ENCODE measurements at places on chromosomes 4 and X. TPM values are rescaled to one million over a fixed set of nuclear protein-coding genes. Genes with fewer than 3 reads are reported as not detected.

DNA sequence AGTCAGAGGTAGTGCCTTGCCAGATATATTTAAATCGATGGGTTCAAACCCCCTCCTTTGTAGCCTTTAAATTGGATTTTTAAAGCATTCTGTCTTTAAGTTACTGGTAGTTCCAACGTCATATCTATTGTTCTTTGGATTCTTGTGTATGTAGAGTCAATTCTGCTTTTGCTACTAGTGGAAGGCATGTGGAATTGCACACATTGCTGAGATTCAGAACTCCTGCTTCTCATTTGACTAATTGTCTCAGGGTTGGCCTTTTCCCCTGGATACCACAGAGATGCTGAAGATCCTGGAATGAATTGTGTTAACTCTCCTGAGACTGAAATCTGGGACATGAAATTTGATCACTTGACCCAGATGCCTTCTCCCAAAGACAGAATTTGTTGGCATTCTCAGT lies 328.3 kb upstream of the RPS6KA3 start:
- DNase-seq = no peak

GRCh38 chr4:107131295-107131694 lies 95.2 kb upstream of the DKK2 start:
- no peak for DNase-seq

DNA sequence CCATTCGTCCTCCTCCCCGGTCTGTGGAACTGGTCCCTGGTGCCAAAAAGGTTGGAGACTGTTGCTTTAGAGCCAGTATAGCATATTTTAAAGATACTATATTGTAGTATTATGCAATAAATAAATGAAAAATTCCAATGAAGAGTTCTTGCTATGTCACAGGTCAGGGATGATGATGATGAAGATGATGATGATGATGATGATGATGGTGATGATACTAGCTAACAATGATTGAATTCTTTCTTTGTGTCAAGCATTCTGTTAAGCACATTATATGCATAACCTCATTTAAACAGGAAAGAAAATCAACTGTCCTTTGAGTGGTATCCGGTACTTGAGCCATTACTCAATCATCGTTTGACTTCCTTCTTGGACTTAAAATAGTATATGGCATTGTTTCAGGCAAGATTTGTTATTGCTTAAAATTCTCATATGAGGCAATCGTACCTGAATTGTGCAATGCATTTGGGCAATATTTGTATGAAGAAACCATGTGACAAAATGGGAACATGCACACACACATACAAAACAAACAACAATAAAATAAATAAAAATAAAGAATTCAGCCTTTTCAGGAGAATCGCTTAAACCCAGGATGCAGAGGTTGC lies 22.8 kb upstream of the TLR2 start:
- DNase-seq = no peak

DNA sequence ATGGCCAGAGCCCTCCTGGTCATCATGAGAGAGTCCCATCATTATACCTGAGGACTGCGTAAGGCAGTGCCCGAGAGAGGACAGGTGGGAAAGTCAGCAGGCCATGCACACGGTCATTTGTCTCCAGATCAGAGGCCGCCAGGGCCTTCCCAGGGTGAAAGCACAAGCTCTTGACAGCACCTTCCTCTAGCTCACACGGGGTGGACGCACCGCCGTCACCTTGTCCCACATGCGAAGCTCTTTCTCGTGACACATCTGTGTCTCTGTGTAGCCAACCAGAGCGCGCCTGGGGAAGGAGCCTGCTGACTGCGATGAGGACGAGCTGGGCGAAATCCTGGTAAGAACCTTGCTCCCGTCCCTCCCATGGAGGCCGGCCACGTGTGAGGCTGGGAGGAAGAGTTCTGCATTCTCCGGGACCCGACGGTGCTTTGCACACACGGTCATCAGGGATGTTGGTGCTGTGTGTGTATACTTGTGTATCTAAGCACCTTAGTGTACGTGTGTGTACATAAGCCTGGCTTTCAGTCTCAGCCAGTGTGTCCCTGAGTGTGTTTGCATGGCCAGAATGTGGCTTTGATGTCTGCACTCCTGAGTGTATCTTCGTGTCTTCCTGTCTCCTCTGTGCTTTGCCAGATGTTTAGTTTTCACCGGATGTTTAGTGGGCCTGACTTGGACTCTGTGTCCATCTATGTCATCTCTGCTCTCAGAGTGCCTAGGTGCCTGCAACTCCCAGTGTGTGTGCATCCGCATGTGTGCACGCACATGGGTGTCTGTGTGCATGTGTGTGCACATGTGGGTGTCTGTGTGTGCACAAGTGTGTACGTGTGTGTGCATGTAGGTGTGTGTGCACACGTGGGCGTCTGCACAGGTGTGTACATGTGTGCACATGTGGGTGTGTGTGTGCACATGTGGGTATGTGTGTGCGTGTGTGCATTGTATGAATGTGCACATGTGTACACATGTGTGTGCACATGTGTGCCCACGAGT lies 15.1 kb downstream of the ATP5ME start:
- DNase-seq = no peak

GRCh38 chr4:41575207-41575606 lies 37.2 kb downstream of the LIMCH1 start:
- DNase-seq = no peak

GRCh38 chr4:170242471-170242870 lies 152.7 kb upstream of the AADAT start:
- DNase-seq = no peak

GRCh38 chr4:171847751-171848150 lies 34.5 kb downstream of the GALNTL6 start:
- DNase-seq = no peak

DNA sequence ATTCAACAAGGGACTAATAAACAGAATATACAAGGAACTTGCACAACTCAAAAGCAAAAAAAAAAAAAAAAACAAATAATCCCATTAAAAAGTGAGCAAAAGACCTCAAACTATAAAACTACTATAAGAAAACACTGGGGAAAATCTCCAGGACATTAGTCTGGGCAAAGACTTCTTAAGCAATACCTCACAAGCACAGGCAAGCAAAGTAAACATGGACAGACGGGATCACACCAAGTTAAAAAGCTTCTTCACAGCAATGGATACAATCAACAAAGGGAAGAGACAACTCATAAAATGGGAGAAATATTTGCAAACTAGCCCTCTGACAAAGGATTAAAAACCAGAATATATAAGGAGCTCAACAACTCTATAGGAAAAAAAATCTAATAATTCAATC lies 17.1 kb upstream of the BMP15 start:
- DNase-seq = no peak

DNA sequence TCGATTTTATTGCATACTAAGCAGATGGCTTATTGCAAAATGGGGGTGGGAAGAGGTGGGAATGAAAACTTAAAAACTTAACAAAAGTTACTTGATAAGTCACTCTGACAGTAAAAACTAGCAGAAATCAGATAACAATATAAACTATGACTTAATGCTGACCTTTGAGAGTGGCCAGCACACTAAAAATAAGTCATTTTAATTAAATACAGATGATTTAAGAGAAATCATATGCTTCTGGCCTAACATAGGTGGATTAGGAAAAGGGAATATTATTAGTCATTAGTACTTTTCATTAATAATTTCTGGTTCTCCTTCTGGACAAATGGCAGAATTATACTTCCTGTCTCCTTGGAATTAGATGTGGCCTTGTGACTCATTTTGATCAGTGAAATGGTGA lies 756.7 kb downstream of the PCDH19 start:
- no peak for DNase-seq

- no peak for DNase-seq
Measured at GRCh38 chrX:5748586-5749150, 480.0 kb downstream of the NLGN4X start.

GRCh38 chr4:86967073-86967472 lies 32.3 kb downstream of the AFF1 start:
- no peak for DNase-seq

DNA sequence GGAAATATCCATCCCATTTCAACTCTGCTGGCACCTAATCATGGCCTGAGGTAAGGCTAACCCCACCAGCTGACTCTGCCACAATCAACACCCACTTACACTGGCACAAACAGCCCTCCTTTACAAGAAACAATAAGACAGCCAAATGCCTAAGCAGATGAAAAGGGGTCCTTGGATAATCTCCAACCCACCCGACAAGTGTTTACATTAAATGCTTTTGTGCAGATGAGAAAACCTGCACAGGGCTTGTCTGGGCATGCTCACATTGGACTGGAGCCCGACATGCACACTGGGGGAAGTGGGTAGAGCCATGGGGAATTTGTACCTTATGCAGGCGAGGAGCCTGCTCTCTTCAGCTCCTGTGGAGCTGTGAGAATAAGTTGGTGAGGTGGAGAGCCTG lies 138.9 kb upstream of the ITM2A start:
- no peak for DNase-seq

- DNase-seq = no peak
Measured at GRCh38 chr4:110614976-110615352, 7.9 kb downstream of the PITX2 start.

GRCh38 chr4:139843641-139844040 lies 178.0 kb downstream of the MGST2 start:
- no peak for DNase-seq

GRCh38 chr4:6221301-6221850 lies 21.0 kb upstream of the JAKMIP1 start:
- DNase-seq = no peak

DNA sequence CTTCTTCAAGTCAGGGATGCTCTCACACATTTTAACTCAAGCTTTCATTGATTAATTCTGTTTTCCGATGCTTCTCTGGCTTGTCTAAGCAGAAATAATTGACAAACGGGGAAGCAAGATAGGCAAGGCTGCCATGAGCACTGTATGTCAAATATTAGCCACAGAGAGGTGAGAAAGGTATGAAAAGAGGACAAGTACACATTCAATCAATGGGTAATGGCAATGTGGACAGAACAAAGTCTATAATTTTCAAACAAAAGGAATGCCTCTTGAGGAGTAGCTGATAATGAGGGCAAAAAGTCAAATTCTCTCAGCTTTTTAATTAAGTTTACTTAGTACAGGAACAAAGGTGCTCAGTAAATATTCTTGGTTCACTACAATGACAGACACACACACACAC lies 19.6 kb downstream of the COX7B2 start:
- no peak for DNase-seq

GRCh38 chr4:175271010-175271630 lies 353.0 kb downstream of the ADAM29 start:
- DNase-seq = no peak

GRCh38 chrX:67555578-67556203 lies 11.9 kb downstream of the AR start:
- no peak for DNase-seq

DNA sequence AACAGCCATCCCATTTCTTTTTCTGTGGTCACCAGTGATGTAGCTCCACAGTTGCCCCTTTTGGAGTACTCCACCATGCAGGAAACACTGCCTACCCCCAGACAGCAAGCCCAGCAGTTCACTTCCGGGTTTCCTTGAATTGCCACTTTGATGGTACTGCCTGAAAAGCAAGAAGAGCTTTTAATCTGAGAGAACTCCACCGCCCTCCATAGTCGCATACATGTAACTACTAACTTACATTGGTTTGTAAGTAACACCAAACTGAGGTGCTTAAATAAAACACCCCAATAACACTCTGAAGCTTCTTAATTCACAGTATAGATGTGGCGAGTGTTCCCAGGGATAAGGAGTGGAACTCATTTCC lies 53.6 kb upstream of the HPSE start:
- peak; percentile 24 for DNase-seq

- no peak for DNase-seq
Measured at GRCh38 chrX:15404401-15405096, 20.3 kb upstream of the VEGFD start.

DNA sequence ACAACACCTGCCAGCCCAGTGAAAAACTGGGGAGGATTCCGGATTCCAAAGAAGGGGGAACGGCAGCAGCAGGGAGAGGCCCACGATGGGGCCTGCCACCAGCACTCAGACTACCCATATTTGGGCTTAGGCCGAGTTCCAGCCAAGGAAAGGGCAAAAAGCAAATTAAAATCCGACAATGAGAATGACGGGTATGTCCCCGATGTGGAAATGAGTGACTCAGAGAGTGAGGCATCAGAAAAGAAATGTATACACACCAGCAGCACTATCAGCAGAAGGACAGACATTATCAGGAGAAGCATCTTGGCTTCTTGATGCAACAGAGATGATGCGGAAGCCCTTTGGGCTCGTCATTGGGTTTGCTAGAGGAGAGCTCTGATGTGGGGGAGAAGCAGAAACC lies 62.4 kb downstream of the JADE1 start:
- DNase-seq = no peak

- DNase-seq = no peak
Measured at GRCh38 chr4:72666910-72667309, 97.9 kb upstream of the ADAMTS3 start.

DNA sequence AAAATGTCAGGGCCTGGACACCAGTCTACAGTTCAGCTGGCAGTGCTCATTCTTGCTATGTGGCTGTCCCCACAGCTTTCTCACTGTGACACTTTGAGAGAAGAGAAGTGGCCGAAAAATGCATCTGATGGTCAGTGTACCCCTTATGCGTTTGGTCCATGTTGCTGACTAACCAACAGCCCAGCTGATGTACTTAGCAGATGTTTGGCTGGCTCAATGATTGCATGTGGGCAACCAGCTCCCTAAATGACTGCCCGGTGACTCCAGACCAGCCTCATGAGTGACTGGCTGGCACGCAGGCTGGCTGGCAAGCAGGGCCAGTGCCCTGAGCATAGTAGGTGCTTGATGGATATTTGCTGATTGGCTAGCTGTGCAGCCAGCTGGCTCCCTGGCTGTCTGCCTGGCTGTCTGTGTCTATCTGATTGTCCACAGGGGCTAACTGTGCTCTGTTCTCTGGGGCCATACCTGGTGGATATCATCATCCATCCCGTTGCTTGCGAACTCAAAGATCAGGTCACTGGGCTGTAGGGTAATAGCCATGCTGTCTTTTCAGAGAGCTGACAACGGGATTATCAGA lies 29.4 kb downstream of the ELF4 start:
- no peak for DNase-seq

- DNase-seq = no peak
Measured at GRCh38 chrX:20317873-20318272, 51.2 kb upstream of the RPS6KA3 start.

TMPRSS11F gene
- total RNA-seq = not detected

TNMD gene
- not detected for total RNA-seq

TRMT2B gene
- 21.2 TPM for total RNA-seq

C4orf36 gene
- total RNA-seq = not detected

SAGE1 gene
- not detected for total RNA-seq

ARL9 gene
- not detected for total RNA-seq

ADH7 gene
- total RNA-seq = not detected

ARMCX4 gene
- 5.4 TPM for total RNA-seq

TMSB15C gene
- 1.6 TPM for total RNA-seq

PCDH7 gene
- total RNA-seq = not detected

ACOT9 gene
- total RNA-seq = 52.1 TPM

SSX4B gene
- not detected for total RNA-seq

NIPAL1 gene
- 1.9 TPM for total RNA-seq

STBD1 gene
- total RNA-seq = 0.67 TPM

ANXA10 gene
- total RNA-seq = not detected

SERTM2 gene
- not detected for total RNA-seq

PLCXD1 gene
- total RNA-seq = 42.2 TPM

BMPR1B gene
- total RNA-seq = not detected

GABRB1 gene
- total RNA-seq = not detected

SCD5 gene
- total RNA-seq = 0.12 TPM
